Non-pigmented ciliary epithelial cell (primary cell): ENCODE measurements at places on chromosomes 11 and 22.

GRCh38 chr11:2561696-2562581 is 117.1 kb downstream of the KCNQ1 start:
- no peak for DNase-seq

DNA sequence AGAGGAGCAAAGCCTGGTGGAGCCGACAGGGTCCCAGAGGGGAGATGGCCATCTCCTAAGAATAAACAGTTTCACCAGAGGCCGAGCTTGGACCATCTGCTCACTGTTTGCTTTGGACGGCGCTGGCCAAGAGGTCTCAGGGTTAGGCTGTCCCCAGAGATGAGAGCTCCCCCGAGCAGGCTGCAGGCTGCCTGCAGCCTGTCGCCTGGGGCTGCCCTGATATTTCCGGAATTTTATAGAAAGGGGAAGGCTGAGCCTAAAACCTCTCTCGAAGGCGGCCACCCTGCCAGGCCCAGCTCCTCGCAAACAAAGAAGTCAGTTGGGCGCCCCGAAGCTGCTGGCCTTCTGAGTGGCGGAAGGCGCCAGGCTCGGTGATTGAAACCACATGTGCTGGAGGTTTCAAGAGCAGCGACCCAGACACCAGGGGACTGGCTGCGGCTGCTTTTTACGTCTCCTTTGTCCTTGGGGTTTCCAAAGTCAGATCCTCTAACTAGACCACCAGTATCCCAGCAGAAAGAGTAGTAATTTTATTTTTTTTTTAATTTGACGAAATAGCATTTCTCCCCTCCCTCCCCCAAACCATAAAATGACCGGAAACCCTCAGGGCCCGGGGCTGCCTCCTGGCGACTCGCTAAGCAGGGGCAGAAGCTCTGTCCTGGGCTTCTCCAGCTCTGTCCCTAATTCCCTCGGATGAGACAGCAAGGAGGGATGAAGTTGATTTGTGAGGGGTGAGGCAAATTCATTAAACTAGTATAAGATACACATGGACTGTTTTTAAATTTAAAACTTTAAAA is 57.4 kb downstream of the CLMP start:
- no peak for DNase-seq

DNA sequence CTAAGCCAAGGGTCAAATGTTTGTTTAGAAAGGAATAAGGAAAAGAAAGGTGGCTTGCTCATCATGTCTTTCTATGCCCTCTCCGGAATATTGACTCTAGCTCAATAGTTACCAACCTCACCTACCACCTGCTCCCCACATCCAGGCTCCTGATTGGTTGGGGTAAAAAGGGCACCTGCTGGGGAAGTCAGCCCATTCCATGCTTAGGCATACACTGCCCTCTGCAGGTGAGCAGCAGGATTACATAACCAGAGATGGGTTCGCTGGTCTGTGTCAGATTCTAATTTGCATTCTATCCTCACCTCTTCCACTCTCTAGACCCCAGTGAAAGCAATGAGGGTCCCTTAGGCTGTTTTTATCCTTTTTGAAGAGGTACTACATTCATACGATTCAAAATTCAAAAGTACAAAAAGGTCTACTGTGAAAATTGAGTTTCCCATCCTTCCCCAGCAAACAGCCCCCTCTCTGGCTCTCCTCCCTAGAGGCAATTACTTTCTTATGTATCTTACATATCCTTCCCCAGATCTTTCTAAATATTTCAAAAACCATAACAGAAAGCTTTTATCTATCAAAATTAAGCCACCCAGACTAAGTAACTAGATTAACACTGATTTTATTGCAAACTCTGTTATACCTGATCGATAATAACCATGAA is 98.0 kb upstream of the ASPHD2 start:
- DNase-seq = no peak

DNA sequence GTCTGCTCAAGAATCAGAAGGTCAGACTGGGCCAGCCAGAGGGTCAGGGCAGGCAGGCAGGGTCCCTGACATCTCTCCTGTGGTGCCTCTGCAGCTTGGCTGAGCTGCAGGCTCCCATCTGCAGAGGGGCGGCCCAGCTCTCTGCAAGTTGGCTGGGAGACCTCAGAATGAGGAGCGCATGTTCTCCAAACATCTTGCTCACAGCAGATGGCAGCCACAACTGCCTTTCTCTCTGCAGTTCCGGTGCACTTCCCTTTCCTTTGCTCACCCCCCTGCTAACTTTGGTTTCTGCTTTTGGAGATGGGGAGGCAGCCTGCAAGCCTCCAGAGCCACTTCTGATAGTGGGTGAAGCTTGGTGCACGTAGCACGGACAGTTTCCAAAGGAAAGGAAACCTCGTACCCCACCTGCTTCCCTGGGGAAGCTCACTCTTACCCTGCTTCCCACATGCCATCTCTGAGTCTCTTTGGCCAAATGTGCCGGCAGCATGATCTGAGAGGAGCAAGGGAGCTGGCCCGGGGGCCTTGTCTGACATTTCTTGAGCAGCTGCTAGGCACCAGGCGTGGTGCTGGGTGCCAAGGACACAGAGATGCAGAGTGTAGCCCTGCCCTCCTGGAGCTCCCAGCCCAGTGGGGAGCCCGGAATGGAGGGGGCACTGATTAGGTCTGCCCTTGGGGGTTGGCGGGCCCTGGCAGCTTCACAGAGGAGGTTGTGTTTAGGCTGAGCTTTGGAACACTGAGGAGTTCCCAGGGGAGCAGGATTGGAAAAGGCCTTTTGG is 18.2 kb downstream of the DAGLA start:
- no peak for DNase-seq

GRCh38 chr11:34206407-34207300 is 101.2 kb downstream of the NAT10 start:
- DNase-seq = no peak

- no peak for DNase-seq
Observed at GRCh38 chr11:28227460-28227859, 119.3 kb downstream of the METTL15 start.

- DNase-seq = no peak
Observed at GRCh38 chr11:114478768-114479167, 39.5 kb downstream of the REXO2 start.

GRCh38 chr11:6350043-6350442 is 29.7 kb upstream of the CAVIN3 start:
- DNase-seq = no peak

DNA sequence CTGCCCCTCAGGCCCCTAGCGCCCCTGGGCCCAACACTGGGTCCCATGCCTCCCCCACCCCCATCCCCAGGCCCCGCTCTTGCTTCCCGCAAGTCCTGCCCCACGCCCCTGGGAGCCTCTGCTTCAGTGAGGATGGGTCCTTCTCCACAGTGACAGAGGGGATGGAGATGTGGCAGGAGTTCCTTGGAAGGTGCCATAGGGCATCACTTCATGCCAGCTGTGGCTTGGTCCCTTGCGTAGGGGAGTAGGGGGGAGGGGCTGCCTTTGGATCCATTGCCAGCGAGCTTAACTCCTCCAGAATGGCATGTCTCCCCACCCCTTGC is 9.5 kb upstream of the TBC1D22A start:
- no peak for DNase-seq

- no peak for DNase-seq
Observed at GRCh38 chr11:110198031-110198729, 98.2 kb downstream of the RDX start.

GRCh38 chr11:121300313-121300971 is 7.9 kb downstream of the SC5D start:
- DNase-seq = no peak

DNA sequence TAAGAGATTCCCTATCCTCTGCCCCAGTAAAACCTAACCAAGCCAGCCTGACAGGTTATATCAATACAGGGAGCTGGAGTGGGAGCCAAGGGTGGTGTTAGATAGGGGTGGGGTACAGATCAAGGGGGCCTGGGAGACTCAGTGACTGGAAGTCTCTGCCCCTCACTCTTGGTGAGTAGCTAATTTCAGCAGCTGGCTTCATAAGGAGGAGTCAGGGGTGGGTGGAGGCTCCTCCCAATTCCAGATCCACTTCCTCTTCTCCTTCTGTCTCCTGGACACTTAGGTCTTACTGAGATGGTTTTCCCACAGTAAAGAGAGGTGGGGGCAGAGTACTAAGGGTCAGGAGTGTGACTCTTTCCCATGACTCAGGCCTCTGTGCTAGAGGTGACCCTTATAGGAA is 1.1 kb upstream of the VSIG2 start:
- no peak for DNase-seq

GRCh38 chr11:9701799-9702198 is 37.9 kb downstream of the SWAP70 start:
- DNase-seq = no peak

GRCh38 chr11:130436171-130436570 is 7.8 kb upstream of the ADAMTS8 start:
- no peak for DNase-seq
